CD4-positive, alpha-beta T cell treated with Interleukin-15 for 1 hour (primary cell): ENCODE measurements at places on chromosomes 1 and 21.
A peak's percentile ranks its signal among the peaks of the same experiment; 100 is the strongest.

DNA sequence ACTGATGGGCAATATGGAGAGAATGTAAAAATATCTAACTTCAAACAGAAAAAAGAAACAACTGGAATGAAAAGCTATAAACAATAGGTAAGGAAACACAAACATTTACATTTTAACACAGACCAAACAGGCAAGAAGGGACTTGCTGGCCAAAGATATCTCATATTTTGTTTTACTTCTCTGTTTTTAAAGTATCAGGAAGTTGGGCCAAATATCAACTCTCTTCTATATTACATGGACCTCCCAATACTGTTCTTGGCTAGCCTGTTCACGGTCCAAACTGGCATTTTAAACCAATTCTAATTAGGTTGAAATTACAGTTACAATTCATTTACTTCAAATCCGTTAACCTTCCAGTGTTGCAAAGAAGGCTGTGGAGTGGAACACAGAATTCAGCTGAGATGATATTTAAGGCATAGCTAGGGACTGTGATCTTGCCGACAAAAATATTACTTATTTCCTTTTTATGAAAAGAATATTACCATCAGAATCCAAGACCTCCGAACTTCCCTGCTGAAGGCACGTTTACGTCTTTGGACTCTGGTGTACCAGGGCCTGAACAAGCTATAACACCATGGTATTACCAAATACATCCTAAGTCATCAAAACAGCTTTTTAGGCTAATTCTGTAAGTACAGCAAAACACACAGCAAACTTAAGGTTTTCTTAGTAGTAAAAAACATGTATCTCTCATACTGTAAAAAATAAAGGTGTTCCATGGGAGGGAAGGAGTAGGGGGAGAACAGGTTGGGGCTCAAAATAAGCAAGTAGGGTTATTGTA, 165.4 kb downstream of the RUNX1 start:
- no peak for DNase-seq

GRCh38 chr21:39958731-39959130, 91.5 kb downstream of the PCP4 start:
- no peak for DNase-seq

GRCh38 chr1:112711670-112712069, 3.5 kb downstream of the PPM1J start:
- DNase-seq = no peak

GRCh38 chr1:26391450-26391849, 18.9 kb upstream of the ZNF683 start:
- peak; percentile 41 for DNase-seq

GRCh38 chr1:182608845-182609610, 4.8 kb upstream of the RGS16 start:
- no peak for DNase-seq
